Vagina (tissue), 2 donors: ENCODE measurements at places on chromosomes 13 and 19.

DNA sequence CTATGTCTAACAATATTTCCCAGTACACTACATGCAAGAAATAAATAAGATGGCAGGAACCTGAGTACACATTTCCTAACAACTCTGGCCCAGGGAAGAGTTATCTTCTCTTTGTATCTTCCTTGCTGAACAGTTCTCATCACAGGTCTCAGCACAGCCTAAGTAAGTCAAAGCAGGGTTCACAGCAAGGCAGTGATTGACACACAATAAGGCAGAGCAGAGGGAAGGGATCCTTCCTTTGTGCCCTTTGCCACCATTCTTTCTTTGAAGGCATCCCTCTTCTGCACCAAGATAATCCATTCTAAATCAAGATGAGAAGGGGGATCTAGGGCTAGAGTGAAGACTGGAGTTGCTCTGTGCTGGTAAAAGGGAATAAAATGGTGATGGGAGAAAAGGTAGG is 73.4 kb upstream of the TRPC4 start:
- DNase-seq = no peak

DNA sequence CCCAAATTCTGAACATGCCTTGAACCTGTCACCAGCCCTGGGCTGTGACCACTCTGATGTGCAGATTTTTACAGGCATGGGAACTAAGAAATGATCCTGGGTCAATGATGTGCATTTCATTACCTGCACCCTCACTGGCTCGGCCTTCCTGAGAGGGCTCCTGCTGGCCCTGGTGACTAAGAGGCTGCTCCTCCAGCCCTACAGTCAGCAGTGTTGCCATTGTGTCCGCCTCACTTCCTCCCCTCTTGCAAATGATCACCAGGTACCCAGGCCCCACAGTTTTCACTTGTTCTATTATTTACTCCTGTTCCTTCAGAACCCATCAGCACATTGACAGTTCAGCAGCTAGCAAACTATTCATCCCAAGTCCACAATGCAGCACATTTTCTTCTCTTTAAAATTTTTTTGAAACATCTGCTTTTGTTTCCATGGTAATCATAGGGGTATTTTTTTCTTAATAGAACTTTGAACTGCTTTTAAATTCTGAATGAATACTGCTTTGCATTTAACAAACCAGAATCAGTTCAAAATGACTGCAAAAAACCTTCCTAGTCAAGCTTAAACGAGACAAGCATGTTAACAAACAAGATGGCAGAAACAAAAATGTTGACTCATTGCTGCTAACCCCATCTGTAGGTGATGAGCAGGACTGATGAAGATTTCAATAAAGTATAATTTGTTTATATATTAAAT is 29.3 kb downstream of the STARD13 start:
- no peak for DNase-seq

DNA sequence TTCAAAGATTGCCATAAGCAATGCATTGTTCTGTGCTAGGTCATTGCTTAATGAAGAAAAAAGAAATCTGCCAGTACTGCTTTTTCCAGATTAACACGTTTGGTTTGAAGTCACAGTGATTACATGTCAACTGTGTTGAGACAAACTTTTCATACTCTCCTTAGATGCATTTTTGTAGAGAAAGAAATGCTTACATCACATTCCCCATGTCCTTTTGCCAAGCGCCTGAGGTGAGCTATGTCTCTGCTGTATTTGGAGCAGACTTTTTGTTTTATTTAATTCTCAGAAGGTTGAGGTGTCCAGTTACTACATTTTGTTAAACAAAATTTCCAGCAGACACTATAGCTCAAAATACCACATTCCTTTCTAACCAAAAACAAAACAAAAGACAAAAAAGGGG is 16.2 kb downstream of the LACC1 start:
- no peak for DNase-seq

DNA sequence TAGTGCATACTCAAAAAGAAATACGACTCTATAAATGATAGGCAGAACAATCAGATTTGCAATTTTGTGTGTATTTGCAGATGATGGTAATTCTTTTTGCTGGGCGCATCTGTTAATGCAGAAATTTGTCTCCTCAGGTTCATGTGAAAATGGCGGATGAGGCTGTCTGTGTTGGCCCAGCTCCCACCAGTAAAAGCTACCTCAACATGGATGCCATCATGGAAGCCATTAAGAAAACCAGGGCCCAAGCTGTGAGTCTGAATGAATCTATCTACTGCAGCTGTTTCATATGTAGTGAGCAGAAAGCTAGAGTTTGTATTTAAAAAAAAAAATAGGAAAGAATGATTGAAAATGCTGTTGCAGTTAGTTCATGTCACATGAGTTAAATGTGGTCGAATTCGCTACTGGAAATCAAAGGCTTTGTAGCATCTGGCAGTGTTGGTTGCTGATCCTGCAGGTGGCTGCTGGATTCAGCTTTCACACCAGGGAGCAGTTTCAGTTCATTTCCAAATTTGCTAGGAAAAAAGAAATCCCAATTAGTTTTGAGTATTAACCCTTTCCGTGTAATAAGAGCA is 66.0 kb downstream of the PCCA start:
- no peak for DNase-seq

DNA sequence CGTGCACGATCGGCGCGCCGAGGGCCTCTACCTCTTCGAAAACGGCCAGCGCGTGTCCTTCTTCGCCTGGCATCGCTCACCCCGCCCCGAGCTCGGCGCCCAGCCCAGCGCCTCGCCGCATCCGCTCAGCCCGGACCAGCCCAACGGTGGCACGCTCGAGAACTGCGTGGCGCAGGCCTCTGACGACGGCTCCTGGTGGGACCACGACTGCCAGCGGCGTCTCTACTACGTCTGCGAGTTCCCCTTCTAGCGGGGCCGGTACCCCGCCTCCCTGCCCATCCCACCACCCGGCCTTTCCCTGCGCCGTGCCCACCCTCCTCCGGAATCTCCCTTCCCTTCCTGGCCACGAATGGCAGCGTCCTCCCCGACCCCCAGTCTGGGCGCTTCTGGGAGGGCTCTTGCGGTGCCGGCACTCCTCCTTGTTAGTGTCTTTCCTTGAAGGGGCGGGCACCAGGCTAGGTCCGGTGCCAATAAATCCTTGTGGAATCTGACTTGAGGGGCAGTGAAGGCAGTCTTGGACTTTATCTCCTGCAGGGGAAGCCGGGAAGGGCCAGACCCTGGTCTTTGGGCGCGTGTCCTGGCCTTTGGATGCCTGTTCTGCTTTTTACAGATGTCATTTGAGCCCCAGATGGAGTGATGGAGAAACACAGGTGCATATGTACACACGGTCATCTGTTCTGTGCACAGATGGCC is 2.2 kb downstream of the CLEC11A start:
- DNase-seq = no peak

- DNase-seq = no peak
Measured at GRCh38 chr19:9531933-9532332, 6.5 kb downstream of the ZNF426 start.

DNA sequence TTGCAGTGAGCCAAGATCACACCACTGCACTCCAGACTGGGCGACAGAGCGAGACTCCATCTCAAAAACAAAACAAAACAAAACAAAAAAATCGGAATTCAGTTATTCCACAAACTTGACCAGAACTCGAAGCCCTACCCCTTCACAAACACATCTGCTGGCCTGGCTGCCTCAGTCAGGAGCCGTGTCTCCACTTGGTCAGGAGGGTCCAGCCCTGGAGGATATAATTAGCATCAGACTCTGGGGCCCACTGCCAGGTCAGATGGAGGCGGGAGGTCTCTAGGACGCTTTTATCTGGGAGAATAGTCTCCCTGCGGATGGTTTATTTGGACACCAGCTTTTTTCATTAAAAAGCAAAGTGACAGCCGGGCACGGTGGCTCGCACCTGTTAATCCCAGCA is 8.0 kb downstream of the ELL start:
- DNase-seq = no peak
